Activated naive CD4-positive, alpha-beta T cell treated with anti-CD3 and anti-CD28 coated beads, Interleukin-2, amount 50 U/mL, for 16 hours (primary cell): ENCODE measurements at places on chromosomes 1 and 21.

DNA sequence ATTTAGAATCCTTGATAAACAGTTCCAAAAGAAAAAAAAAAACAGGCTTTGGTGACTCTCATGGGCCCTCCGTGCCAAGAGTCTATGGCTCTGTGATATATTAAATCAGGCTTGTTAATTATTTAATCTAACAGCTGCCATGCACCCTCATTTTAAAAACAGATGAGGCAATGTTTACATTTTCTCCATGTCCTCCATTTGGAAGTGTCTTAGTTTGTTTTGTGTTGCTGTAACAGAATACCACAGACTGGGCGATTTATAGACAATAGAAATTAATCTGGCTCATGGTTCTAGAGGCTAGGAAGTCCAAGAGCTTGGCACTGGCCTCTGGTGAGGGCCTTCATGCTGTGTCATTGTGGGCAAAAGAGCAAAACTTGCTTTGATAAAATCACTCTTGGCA is 58.0 kb downstream of the B3GALT5 start:
- no peak for DNase-seq

DNA sequence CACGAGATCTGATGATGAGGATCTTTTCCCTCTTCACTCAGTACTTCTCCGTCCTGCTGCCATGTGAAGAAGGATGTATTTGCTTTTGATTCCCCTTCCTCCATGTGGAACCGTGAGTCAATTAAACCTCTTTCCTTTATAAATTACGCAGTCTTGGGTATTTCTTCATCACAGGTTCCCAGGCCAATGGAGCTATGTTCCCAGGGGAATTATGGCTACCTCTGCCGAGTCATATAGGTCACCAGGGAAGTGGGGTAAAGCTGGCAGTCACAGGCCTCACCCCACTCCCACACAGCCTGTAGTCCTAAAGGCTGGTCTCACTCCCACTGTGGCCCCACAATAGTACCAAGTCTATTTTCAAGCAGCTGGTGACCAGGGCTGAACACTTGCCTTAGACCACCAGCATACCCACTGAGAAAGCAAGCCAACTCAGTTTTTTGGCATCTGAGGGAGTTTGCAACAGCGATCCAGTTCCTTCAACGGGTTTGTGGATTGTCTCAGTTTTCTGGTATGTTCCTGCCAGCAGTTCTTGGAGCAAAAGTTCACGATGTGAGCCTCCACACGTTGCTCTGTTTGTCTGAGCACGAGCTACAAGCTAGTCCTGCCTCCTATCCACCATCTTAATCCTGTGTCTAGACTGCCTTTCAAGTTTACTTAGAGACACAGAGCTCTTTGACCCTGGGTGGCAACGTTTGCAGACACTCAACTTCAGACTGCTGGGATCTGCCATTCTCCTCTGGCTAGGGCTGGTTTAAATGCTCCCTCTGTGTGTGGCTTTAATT is 104.5 kb downstream of the CENPF start:
- no peak for DNase-seq

- no peak for DNase-seq
Measured at GRCh38 chr1:222136869-222137268, 395.0 kb upstream of the DUSP10 start.

GRCh38 chr1:39672551-39672947 is 642 bp upstream of the NT5C1A start:
- no peak for DNase-seq

GRCh38 chr1:91798740-91799139 is 87.2 kb downstream of the TGFBR3 start:
- DNase-seq = no peak

DNA sequence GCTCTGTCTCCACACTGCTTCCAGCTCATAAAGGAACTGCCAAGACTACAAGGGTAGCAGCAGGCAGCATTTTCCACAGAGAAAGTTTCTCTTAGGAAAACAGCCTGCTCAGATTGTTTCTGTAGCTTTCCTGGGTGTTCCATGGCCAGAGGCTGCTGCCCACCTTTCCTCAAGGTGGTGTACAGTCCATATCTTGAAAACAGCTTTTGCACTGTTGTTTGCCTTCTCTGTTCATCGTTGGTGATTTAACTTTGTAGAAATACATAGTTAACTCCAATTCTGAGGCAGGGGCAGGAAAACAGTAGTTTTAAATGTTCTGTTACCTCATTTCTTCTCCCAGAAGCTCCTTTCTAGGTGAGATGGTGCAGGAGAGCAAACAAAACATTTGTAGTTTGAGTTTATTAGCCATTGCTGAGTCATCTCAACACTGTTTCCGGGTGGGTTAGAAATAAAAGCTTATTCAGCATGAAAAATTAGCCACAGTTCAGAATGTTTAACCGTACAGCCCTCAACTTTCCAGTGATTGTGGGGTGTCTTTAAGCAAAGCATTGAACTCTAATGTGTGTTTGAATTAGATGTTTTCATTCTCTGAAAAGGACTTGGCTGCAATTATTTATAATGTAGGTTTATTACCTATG is 41.7 kb downstream of the DIP2A start:
- DNase-seq = no peak

DNA sequence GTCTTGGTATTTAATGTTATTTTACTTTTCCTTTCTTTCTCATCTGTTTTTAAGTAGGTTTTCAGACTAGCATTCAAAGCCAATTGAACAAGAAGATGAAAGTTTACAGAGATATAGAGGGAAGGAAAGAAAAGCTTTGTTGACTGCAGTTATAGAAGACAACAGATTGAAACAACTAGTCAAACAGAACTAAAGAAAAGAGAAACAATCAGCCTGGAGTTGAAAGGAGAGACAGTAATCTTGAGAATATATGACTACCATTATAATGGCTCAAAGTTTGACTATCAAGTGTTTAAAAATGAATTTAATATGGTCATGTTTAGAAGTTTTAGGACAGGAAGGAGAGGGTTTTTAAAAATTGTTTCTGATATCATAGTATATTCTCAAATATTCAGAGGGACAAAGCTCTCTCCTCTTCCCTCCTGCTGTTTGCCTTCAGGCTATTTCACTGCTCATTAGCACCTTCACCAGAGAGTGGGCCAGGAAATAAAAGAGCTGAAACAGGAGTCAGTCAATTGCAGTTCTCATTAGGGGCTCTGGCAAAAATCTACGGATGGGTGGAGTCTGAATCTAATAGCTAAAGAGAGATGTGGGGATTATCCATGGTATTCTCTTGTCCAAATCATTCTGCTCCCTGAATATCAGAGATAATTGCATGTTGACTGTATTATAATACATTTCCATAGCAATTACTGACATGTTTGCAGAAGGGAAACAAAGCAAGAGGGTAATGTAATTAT is 577.8 kb downstream of the BRINP3 start:
- no peak for DNase-seq

- peak; percentile 14 for DNase-seq
Measured at GRCh38 chr1:203627851-203628200, 1.2 kb downstream of the ATP2B4 start.

DNA sequence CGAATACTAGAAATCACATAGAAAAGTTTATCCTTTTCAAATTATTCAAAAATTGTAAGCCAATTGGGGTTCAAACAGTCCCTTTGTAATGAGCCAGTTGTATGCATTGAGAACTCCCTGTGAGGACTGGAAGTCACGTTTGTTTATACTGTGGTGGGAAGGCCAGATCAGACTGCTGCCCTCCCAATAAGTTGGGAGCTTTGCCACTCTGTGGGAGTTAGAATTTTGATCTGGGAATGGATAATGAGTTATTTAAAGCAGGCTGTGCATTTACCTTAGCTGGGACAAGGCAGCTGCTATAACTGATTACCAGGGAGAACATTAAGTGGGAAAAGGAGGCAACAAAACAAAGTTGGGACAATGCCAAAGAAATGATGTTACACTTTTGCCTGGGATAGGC is 178.8 kb downstream of the SDCCAG8 start:
- DNase-seq = no peak

GRCh38 chr1:204863024-204863423 is 7.6 kb upstream of the NFASC start:
- no peak for DNase-seq

- DNase-seq = no peak
Measured at GRCh38 chr1:247539215-247539614, 3.0 kb upstream of the OR2C3 start.

DNA sequence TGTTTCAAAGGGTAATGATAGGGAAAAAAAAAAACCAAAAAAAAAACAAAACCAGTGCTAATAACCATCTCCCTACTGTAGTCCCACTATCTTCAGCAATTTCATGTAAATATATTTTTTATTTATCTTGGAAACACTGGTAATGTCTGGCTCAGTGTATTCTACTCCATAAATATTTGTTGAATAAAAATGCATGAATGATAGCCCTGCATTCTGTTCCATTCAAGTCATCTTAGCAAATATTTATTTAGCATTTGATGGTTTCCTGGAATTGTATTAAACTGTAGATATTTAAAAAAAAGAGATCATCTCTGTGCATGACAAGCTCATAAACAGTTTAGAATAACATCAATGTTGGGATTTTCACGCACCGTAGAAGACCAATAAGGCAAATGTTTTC is 24.2 kb downstream of the IL23R start:
- DNase-seq = no peak

GRCh38 chr1:224433041-224433691 is 1.4 kb downstream of the WDR26 start:
- peak; percentile 14 for DNase-seq

DNA sequence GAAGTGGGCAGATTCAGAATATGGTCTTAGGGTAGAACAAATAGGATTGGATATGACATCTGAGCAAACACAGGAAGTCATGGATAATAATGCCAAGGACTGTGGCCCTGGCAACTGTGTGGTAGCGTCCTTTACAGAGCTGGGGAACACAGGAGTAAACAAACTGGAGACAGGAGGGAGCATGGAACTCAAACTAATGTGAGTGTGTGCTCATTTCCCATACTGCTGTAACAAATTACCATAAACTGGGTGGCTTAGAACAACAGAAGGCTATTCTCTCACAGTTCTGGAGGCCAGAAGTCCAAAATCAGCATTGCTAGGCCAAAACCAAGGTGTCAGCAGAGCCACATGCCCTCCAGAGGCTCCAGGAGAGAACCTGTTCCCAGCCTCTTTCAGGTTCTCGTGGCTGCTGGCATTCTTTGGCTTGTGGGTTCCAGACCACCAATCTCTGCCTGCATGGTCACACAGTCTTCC is 106.4 kb downstream of the TGFBR3 start:
- no peak for DNase-seq

DNA sequence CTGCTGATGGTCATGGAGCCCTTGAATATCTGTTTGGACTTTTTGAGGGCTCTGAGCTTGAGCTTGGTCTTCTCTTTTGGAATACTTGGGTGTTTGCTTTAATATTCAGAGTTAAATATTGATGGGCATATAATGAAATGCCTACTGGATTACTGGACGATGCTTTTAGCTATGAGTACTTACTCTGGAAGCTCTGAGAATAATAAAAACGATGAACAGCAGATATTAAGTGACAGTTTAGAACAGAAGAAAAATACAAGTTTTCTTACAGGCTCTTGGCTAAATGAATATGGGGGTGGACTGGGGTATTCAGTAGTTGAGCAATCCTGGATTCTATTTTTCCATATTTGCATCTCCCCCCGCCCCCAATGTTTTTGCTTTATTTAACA is 20.7 kb downstream of the GALNT2 start:
- no peak for DNase-seq

- no peak for DNase-seq
Measured at GRCh38 chr21:42079939-42080787, 9.0 kb downstream of the UMODL1 start.

DNA sequence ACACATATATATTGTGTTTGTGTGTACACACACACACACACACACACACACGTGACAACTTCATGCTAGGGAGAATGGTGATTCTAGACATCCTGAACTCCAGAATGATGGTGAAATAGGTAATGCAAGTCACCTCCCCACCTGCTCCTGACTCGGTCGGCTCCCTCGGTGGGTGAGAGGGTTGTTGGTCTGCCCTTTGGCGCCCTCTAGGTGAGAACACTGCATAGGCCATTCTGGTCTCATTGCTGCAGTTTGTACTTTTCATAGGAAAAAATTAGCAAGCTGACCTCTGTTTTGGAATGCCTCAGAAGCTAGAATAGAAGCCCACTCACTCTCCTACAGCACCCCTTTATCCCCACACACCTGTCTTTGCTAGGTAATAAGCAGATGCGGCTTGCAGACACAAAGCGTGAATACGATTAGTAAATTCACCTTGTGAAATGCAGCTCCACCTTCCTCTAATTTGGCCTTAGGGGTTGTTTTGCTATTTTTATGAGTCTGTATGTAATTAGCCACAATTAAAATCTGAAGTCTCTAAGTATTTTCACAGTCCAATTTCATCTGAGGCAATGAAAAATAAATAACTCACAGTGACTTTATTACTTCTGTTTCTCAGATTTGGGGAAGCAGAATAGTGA is 130.0 kb upstream of the KCNJ15 start:
- peak; percentile 56 for DNase-seq
